SIG-M5 (cell line): ENCODE measurements at places on chromosomes 2 and 18.

DNA sequence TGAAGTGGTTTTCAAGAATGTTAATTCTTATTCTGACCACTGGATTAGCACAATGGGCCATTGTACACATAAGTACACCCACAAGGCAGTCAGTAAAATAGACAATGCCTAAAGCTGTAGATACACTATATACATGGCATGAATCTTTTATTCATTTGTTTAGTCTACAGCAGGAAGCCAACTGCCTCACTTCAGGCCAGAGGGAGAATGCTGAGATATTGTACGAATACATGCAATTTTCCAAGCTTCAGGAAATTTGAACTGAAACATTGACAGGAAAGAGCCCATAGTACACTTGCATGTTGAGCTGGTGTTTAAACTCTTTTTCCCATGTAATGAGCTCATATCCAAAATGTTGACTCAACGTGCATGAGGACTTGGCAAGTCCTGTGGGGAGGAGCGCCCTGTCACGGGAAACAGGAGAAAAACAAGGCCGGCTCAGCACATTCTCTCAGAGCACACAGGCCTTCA lies 111.6 kb upstream of the CYP1B1 start:
- no peak for DNase-seq

DNA sequence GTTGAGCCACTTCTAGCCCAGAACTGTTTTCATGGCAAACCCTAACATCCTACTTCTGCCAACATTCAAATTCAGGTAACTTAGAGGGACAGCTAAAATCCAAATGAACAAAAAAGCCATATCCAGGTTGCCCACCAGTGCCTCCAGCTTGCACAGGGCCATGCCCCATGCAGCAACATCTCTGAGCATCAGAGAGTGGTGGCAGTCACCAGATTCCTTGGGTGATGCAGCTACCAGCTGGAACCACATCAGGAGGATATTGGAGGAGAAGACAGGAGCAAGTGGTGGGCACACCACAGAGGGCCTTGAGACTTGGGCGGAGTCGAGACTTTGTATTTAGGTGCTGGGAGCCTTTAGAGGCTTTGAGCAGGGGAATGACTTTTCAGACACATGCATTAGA lies 50.5 kb downstream of the SDC1 start:
- no peak for DNase-seq

- no peak for DNase-seq
These were observed 766.2 kb upstream of the TMEFF2 start for GRCh38 chr2:192960945-192961344.

DNA sequence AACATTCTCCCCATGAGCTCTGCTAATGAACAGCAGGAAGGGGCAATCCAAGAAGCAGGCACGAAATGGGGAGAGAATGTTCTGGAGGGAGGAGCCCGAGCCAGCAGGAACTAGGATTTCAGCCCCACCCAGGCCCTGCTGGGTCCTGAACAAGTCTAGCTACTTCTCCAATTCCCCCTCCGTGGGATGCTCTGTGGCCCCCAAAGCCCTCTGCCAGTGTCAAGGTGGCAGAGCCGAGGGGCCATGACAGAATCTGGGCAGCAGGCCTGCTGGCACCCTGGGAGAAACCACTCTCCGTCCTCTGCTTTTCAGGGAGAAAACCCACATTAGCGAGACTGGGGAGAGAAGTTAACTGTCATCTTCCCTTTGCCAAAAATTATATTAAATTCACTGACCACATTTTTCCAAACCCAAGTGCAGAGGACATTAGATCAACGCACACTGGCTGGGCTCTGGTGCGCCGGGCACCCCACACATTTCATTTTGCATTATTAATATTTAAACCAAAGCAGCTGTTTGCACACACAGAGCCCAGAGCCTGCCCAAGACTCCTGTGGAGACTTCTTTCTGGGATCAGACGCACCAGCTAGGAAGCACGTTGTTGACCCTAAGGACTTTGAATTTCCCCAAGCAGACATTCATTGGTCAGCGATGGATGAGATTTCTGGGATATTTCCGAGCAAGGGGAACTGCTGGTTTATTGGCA lies 80.2 kb upstream of the PKDCC start:
- no peak for DNase-seq

DNA sequence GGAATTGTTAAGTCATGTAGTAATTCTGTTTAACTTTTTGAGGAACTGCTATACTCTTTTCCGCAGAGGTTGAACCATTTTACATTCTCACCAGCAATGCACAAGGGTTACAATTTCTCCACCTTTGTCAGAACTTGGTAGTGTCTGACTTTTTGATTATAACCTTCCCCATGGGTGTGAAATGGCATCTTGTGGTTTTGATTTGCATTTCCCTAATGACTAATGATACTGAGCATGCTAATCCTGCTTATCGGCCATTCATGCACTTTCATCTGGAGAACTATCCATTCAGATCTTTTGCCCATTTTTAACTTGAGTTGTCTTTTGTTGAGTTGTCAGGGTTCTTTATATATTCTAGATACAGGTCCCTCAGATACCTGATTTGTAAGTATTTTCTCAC lies 47.2 kb downstream of the CYB5A start:
- DNase-seq: no peak

DNA sequence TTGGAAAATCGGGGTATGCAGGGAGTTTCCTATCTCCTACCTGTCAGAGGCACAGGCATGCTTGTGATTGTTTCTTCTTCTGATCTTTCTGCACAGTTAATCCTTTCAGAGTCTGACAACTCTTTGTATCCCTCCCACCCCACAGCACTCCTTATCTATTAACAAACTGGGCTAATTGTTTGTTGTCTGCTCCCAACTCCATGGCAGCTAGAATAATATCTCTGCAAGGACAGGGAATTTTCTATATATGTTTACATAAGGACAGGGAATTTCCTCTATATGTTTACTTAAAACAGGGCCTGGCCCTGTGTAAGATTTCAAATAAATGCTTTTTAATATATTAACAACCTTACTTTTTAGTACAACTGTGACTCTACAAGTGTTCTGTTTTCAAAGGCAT lies 36.0 kb upstream of the VRK2 start:
- no peak for DNase-seq

DNA sequence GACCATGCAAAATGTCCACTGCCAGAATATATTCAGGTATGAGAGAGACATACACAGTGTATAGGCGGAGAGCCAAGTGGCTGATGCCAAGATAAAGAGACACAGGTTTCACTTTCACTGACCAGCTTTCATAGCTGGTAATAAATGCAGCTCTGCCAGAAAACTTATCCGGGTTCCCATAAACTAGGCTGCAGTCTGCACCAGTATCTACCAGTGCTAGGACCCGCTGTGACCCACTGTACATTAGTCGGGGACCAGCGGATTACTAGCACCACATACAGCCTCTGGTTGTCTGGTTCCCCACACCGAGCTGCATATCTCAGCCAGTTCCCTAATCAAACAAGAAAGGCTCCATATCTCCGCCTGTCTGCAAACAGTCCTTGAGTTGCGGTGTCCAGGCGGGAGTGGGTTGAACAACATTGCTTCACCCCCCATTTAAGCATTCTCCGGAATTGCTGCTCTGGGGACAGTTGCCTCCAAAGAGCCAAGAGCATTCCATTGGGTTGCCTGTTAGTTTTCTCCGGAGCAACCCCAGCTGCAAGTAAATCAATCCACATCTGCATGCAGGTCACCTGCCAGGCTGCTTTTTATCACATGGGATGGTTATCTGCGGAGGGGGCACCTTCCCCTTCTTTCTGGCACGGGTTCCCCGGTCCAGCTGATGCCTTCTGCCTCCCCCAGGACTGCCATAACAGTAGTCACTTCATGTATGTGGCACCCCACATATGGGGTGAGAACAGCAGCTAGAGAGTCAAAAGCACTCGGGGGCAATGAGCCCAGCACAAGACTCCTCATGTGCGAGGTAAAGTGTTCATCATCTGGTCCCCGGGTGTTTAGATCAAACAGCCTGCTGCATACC lies 18.0 kb upstream of the KLHL23 start:
- DNase-seq: no peak

DNA sequence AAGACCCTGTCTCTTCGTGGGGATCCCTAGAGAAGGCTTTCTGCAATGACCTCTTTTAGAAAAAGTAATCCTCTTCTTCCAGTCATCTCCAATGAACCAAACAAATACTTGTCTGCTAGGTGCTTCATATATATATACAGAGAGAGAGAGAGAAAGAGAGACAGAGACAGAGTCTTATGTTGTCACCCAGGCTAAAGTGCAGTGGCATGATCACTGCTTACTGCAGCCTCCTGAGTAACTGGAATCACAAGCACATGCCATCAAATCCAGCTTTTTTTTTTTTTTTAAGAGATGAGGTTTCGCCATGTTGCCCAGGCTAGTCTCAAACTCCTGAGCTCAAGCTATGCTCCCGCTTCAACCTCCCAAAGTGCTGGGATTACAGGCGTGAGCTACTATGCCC lies 18.6 kb upstream of the PKDCC start:
- no peak for DNase-seq

GRCh38 chr2:45765728-45766254 lies 114.3 kb downstream of the PRKCE start:
- DNase-seq: no peak

GRCh38 chr2:161243312-161243711 lies 64.9 kb upstream of the PSMD14 start:
- no peak for DNase-seq

DNA sequence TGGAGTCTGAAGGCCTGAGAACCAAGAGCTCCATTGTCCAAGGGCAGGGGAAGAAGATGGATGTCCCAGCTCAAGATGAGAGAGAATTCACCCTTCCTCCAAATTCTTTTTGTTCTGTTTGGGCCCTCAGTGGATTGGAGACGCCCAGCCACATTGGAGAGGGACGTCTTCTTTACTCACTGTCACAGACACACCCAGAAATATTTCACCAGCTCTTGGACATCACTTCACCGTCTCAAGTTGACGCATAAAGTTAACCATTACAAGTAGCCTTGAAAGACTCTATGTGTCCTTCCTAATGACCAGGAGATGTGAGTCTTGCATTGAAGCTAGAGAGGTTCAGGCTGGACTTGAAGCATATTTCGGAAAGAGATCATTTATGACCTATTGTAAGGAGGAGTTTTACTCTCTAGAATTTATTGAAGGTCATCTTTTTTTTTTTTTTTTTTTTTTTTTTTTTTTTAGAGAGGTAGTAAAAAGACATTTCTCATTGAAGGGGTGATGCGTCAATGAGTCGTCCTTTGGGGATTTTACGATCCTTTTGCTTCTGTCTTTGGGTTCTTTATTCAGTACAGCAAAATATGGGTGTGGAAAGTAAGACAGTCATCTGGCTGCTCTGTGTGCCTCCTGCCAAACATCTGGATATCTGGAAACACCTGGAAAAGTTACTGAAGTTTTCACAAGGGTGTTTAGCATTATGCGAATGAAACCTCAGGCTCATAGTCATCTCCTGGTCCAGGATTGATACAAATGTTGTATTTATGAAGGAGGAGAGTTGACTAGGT lies 118.1 kb downstream of the PRPF40A start:
- DNase-seq: no peak

GRCh38 chr2:75381032-75381431 lies 179.7 kb downstream of the EVA1A start:
- DNase-seq: no peak

GRCh38 chr2:233323851-233324250 lies 16.2 kb downstream of the SAG start:
- no peak for DNase-seq

- peak; percentile 90 for DNase-seq
These were observed 92.5 kb downstream of the ZFP36L2 start for GRCh38 chr2:43133708-43134570.

DNA sequence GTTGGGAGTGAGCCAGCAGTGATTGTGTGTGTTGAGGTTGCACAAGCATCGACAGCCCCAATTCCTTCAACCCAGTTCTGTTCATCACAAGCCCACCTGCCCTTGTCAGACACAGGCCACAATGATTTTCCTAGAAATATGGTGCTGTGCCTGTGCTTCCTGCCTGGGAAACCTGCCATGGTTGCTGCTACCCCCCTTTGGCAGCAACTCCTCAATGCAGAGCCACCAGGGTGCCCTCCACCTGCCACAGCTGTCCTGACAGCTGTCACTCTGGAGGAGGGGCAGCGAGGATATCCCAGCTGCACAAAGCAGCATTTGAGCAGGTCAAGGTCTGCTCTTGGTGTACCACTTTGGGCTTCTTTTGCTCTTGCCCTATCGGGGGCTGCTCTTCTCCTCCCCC lies 27.1 kb downstream of the SMIM21 start:
- DNase-seq: no peak

DNA sequence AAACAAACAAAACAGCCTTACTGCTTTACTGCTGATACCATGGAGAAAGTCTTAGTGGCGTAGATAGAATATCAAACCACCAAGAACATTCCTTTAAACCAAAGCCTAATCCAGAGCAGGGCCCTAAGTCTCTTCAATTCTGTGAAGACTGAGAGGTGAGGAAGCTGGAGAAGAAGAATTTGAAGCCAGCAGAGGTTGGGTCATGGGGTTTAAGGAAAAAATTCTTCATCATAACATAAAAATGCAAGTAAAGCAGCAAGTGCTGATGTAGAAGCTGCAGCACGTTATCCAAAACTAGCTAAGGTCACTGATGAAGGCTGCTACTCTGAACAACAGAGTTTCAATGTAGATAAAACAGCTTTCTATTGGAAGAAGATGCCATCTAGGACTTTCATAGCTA lies 77.1 kb downstream of the MTA3 start:
- DNase-seq: no peak

GRCh38 chr2:232567721-232568120 lies 17.2 kb downstream of the EIF4E2 start:
- no peak for DNase-seq

DNA sequence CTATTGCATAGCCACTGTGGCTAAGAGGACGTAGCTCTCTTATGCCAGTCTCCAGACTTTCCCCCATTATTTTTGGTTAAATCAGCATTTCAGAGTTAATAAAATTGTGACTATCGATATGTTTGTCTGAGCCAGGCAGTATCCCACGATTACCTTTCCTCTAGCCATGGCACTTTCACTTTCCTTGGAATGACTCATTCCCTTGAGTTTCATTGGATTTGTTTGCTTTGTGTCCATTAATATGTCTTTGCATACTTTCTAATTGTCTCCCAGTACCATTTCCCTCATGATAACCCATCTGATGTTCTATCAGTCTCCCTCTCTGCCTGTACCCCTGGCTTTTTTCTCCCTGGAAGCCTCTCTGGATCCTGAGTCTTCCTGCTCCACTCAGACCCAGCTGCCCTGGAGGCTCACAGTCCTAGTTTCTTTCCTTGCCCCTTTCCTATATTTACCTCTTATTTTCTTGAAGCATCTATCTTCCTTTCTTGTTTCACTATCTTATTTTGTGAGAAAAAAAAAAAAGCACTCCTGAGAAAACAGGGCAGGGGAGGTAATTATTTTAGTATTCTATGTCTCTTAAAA lies 126.1 kb downstream of the MTX2 start:
- no peak for DNase-seq

GRCh38 chr2:144430722-144431391 lies 89.1 kb downstream of the ZEB2 start:
- DNase-seq: no peak

DNA sequence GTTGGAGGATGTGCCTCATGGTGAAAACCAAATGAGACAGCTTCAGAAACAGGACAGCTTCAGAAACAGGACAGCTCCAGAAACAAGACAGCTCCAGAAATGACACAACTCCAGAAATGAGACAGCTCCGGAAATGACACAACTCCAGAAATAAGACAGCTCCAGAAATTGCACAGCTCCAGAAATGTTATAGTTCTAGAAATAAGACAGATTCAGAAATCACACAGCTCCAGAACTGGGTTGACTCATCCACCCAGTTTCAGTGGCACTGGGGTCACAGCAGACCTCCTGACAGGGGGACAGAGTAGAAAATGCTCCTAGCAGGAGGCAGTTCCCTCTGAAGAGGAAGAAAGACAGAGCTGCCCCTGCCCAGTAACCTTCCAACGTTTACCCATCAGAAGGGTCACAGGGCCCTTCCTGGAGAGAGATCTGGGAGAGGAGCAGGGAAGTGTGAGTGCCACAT lies 26.9 kb upstream of the COL6A3 start:
- DNase-seq: no peak
